Activated CD4-positive, alpha-beta memory T cell treated with anti-CD3 and anti-CD28 coated beads, Interleukin-2, amount 10 ng/mL, durations not matched to agents 7 days and 5 days (primary cell): ENCODE measurements at places on chromosomes 16 and 17. TPM values are rescaled to one million over a fixed set of nuclear protein-coding genes. Genes with fewer than 3 reads are reported as not detected.

Gene HS3ST4
- not detected for total RNA-seq

Gene TACO1
- 27.9 TPM for total RNA-seq

Gene HS3ST3B1
- 28.9 TPM for total RNA-seq

Gene MPV17L
- not detected for total RNA-seq

Gene KRT9
- not detected for total RNA-seq

Gene RCVRN
- not detected for total RNA-seq

Gene CRYBA1
- total RNA-seq: not detected

Gene RPGRIP1L
- 4.5 TPM for total RNA-seq

Gene CES5A
- not detected for total RNA-seq

Gene KRTAP1-1
- total RNA-seq: not detected

Gene WNT3
- total RNA-seq: not detected

Gene SOST
- total RNA-seq: not detected

Gene MYLK3
- 0.63 TPM for total RNA-seq

GRCh38 chr17:31788571-31788946 lies 70.5 kb downstream of the COPRS start:
- DNase-seq: no peak

DNA sequence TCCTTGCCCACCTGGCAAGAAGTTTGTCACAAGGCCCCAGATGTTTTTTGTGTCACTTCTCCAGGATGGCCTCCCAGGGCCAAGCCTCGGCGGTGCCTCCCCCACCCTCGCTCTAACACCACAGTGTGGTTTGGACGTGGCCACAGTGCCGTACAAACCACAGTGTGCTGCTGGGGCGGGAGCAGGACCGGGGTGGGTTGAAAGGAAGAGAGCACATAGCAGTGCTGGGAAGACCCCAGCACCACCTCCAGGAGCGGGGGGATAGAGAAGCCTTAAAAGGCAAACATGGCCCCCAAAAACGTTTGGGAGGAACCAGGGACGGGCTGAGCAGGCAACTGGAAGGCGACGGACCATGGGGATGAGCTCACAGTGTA lies 5.0 kb upstream of the BCL6B start:
- DNase-seq: peak; percentile 48

- DNase-seq: no peak
Measured at GRCh38 chr16:22692916-22693637, 120.9 kb upstream of the HS3ST2 start.

DNA sequence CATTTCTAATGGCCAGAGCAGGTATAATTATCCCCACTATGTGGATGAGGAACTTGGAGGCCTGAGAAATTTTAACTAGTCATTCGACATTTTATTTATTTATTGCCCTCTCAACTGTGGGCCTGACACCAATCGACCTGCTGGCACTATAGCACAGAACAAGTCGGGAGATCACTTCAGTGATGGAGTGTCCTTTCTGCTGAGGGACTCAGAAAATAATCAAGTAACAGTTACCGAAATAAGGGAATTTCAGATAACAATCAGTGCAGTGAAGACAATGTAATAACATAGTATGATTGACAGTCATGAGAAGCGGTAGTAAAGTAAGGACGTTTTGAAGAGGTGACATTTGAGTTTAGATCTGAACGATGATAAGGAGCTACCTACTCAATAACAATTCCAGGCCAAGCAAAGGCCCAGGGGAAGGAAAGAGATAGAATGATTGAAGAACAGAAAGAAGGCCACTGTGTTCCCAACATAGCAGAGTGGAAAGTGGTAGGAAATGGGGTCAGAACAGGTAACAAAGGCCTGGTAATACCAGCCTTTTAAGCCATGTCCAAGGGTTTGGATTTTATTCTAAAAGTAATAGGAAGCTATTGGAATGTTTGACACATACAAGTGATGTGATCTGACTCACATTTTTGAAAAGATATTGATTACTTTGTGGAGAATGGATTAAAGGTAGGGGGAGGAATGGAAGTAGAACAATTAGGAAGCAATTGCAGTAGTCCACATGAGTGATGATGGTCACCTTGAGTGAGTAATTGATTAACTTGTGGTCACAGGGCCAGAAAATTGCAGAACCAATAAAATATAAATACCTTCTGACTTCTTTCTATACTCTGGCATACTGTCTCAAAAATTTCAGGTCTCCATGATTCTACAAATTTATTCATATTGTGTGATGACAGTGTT lies 1.4 kb downstream of the STXBP4 start:
- no peak for DNase-seq

DNA sequence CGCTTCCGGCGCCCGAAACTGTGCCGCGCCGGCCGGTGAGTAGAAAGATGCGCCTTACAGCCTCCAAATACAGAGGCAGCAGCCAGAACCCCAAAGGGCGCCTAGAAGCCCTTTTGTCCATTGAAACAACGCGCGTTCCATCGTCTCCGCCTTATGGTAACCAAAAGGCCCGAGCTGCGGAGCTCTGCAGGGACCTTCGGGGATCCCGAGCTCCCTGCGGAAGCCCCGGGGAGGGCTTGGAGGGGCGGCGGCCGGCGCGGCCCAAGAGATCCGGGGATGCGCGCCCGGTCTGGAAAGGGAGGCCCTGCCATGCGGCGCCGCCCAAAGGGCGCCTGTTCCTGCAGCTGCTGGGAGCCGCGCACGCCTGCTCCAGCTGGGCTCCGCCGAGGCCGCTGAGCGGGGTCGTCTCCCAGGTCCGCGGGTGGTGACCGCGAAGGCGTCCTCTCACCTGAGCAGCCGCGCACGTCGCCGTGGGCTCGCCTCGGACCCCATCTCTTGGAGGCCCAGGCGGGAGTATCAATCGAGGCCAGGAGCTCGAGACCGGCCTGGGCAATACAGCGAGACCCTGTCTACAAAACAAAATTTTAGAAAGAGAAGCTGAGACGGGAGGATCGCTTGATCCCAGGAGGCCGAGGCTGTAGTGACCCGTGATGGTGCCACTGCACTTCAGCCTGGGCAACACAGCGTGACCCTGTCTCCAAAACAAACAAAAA lies 742 bp upstream of the FBXO31 start:
- DNase-seq: no peak

GRCh38 chr16:10979717-10980601 lies 35.6 kb downstream of the CLEC16A start:
- DNase-seq: no peak

GRCh38 chr17:32259586-32259985 lies 6.0 kb upstream of the RHBDL3 start:
- no peak for DNase-seq

GRCh38 chr17:42101513-42102292 lies 3.4 kb upstream of the ZNF385C start:
- peak; percentile 72 for DNase-seq

DNA sequence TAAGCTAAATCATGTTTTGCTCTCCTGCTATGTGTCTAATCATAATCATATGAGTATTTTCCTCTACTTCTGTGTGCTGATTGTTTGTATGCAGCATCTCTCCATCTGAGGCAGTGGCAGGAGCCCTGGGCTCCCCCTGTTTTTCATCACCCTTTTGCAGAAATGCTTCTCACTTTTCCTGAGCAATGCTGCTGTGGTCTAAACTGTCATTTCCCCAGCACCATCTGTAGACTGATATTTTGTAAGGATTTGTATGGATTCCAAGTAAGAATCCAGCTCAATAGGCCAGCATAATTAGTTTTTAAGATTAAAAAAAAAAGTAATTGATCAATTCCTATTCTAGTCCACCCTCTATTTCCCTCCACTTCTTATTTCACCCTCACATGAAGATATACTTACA lies 257.0 kb upstream of the CPHXL start:
- no peak for DNase-seq

- peak; percentile 53 for DNase-seq
Measured at GRCh38 chr16:50697881-50698767, 4.7 kb downstream of the NOD2 start.

GRCh38 chr16:58345574-58346354 lies 46.5 kb upstream of the GINS3 start:
- no peak for DNase-seq

DNA sequence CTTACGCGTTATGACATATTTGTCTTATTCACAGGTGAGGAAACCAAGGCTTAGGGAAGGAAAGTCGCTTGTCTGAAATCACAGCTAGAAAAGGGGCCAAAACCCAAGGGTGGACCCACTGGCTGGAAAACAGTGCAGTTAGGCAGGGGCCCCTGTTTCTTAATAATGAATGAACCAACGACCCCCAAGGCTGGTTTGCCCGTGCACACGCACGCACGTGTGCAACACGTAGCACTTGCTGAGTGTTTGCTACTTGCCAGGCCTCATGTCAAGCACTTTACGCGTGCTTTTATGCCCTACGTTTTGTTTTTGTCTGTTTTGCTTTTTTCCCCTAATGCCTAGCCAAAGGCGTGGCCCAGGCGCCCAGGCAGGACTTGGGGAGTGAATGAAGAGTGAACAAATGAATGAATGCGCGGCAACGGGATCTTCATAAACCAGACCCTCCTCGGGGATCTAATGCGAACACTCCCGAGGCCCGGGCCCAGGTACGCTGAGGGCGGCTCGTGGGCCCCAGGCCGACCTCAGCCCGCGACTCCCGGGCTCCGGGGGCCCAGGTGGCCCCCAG lies 571 bp upstream of the USP10 start:
- no peak for DNase-seq

DNA sequence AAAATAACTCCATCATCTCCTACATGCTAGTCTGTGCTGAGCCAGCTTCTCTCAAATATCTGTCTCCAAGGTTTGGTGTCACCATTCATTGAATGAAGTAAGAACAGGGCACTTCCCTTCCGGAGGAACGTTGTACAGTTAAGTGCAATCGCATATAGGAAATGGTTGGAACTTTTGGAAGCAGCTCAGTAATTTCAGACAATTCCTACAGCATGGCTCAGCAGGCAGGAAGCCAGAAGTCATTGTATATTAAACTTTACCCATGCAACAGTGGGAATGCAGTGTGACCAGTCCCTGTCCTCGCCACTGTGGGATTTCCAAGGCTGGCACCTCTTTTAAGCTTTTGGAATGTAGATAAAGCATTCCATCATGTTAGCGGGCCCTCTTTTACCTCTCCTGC lies 51.1 kb upstream of the MYH2 start:
- DNase-seq: no peak

DNA sequence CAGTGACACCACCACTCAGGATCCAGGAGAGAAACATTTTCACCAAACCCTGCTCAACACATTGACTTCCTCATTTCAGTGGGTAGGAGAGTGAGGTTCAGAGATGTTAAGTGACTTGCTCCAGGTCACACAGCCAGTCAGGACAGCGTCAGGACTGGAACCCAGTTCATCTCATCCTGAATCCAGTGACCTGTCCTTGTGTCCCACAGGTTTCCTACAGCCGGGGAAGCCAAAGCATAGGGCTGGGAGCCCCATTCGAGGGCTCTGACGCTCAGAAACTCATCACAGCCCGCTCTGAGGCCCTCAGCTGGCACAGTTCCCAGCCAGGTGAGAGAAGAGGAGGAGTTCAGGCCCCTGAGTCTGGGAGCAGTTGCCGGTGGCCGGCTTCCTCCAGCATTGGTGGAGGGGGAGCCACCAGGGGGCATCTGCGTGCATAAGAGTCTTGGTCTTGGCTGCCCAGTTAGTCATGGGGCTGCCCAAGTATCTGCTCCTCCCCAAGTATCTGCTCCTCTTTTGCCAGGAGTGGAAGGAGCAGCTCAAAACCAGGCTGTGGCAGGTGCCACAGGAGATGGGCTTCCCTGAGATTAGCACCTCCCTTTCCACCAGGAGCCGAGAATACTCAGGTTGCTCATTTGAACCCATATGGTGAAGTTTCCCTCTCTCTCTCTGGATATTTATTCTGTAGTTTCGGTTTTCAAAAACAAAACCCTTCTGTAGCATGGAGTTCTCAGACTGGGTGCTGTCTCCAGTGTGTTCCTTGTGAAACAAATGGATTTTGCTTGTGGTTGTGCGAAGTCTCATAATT lies 56.0 kb downstream of the TNFRSF13B start:
- DNase-seq: peak; percentile 51

GRCh38 chr17:60743799-60744198 lies 66.1 kb downstream of the BCAS3 start:
- no peak for DNase-seq

- DNase-seq: peak; percentile 38
Measured at GRCh38 chr17:57604771-57605674, 140.1 kb downstream of the CCDC182 start.

DNA sequence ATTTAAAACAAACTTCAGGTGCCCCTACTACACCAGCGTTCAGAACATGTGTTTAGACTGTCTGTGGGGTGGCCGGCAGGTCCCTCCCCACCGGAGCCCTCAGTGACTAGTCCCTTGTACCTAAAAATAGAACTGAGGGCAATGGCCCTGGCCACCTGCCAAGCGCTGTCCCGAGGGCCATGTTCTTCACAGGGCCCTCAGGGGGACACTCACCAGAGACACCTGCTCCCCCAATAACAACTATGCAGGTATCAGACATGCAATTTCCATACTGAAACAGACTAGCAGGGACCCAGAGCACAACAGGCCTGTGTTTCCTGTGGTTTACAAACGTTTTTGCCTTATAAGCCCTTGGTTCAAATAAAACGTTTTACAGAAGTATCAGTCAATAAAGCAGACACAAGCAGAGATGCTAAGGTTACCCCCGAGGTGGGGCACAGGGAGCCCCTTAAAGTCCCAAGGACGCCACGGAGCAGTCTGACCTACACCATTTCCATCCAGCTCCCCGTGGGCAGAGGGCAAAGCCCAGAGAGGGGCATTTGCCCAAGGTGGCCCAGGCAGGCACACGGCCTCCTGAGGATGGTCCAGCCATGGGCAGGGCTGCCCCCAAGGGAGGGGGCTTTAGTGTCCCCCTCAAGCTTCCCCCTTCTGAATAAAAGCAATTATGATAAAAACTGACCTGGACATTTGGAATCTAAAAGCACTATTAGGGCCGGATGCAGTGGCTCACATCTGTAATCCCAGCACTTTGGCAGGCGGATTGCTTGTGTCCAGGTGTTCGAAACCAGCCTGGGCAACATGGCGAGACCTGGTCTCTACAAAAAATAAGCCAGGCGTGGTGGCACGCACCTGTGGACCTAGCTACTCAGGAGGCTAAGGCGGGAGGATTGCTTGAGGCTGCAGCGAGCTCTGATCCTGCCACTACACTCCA lies 896 bp upstream of the MYLK3 start:
- DNase-seq: no peak

GRCh38 chr17:17196776-17197175 lies 9.4 kb downstream of the PLD6 start:
- DNase-seq: no peak

- DNase-seq: no peak
Measured at GRCh38 chr17:2106308-2106955, 51.5 kb downstream of the HIC1 start.

- no peak for DNase-seq
Measured at GRCh38 chr16:51150165-51150887, 744 bp downstream of the SALL1 start.
